ENCODE measurements at places on chromosomes 2 and 18.

- peak; percentile 16 for DNase-seq
Observed at GRCh38 chr18:62715759-62716615, 646 bp downstream of the PHLPP1 start.

- DNase-seq = no peak
Observed at GRCh38 chr2:75153221-75153620, 46.1 kb downstream of the TACR1 start.

DNA sequence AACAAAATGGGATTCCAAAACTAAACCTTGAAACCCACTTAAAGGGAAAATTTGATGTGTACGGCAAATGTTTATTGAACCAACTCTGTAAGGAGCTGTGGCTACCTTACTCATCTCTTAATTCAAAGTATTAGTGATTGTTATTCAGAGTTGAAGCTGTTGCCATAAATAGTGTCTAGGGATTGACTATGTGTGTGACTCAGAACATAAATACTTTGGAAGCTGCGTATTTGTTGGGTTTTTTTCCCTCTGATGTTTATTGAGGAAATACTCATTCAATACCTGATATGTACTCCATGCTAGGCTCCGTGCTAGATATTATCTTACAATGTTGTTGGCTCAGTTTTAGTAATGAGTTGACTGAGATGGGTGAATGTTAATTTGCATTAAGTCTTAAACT, 90.4 kb downstream of the PTRHD1 start:
- no peak for DNase-seq

DNA sequence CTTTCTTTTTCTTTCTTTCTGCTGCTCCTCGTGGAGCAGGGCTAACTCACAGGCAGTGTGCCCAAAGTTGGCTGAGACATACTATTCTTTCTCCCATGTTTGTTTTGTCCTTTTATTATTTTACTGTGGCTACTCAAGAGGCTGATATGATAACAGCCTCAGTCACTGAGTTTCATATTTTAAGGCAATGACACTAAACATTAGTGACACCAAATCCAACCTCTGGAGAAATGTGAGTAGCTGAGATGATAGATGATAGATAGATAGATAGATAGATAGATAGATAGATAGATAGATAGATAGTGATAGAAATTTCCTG, 45.8 kb upstream of the GLS start:
- no peak for DNase-seq

- DNase-seq = peak; percentile 56
Observed at GRCh38 chr2:232838406-232838874, 31.6 kb upstream of the SNORC start.

DNA sequence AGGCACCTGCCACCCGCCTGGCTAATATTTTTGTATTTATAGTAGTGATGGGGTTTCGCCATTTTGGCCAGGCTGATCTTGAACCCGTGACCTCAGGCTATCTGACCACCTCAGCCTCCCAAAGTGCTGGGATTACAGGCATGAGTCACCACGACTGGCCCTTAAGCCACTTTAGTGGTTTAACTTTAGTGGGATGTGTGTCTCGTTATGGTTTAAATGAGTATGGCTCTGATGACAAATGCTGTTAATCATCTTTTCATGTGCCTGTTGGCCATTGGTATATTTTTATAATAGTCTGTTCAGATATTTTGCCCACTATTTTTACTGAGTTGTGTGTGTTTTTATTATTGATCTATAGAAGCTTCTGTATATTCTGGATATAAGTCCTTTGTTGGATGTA, 205.9 kb downstream of the MYO1B start:
- DNase-seq = no peak

DNA sequence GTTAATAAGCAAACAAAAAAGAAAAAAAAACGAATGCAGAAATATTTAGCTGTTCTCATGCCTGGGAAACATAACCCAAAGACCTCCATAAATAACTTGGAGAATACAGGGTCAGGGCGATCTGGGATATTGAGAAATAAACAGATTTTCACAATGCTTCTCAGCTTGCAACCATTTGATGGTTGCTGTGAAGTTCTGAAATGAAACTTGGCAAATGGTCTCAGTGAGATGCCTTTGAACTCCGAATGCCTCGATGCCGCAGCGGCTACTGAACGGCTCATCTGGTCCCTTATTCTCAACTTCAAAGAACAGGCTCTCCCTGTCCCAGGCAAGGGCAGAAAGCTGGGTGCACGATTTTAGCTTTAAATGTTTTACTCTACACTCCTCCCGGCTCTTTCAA, 78.1 kb downstream of the ZNF516 start:
- no peak for DNase-seq

GRCh38 chr2:235325151-235325550, 168.7 kb upstream of the AGAP1 start:
- DNase-seq = no peak

DNA sequence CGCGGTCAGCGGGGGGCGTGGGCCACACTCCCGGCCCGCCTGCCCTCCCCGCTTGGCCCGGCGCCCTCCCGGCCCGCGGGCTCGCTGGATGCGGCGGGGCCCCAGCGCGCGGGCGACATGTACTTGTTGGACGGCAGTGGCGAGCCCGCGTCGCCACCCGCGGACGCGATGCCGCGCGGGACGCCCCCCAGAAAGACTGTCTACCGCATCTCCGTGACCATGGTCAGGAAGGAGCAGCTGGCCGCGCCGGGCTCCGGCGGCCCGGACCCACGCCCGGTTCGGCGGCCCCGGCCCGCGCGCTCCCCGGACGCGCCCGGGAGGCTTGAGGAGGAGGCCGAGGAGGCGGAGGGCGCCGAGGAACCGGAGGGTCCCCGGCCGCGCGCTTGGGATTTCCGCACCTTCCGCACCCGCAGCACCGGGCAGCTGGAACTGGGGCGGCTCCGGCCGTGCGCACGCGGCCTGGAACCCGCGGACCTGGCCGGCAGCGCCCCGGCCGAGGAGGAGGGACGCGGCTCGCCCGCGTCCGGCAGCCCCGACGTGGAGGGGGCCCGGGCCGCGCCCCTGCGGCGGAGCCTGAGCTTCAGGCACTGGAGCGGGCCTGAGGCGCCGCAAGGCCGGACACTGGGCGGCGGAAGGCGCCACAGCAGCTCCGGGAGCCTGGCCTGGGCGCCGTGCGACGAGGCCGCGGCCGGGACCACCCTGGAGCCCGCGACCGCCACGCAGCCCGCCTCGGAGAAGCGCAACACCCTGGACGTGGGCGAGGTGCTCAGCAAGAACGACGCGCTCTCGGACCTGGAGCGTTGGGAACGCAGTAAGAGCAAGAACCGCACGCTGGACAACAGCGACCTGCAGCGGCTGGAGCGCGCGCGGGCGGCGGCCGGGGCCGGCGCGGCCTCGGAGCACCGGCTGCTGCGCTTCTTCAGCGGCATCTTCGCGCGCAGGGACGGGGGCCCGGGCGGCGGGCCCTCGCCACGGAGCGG, 176.4 kb downstream of the AGAP1 start:
- no peak for DNase-seq

DNA sequence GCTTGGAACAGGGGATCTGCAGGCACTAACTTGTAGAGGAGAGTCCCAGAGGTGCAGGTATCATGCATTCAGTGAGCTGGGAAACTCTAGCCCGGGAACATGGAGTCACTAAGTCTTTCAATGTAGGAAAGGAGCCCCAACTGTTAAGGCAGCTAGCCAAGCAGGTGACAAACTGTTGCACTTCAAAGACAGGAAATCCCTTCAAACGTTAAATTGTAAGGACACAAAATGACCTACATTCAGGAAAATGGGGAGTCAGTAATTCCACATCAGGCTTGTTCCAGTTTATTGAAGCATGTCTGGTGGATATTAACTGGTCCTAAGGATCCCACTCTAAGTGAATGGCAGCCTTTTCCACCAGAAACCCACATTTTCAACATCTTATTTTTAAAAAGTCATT, 364.5 kb downstream of the MTX2 start:
- no peak for DNase-seq

GRCh38 chr2:191376981-191377629, 131.9 kb downstream of the MYO1B start:
- peak; percentile 3 for DNase-seq

GRCh38 chr2:134231965-134232340, 21.9 kb upstream of the MGAT5 start:
- no peak for DNase-seq

DNA sequence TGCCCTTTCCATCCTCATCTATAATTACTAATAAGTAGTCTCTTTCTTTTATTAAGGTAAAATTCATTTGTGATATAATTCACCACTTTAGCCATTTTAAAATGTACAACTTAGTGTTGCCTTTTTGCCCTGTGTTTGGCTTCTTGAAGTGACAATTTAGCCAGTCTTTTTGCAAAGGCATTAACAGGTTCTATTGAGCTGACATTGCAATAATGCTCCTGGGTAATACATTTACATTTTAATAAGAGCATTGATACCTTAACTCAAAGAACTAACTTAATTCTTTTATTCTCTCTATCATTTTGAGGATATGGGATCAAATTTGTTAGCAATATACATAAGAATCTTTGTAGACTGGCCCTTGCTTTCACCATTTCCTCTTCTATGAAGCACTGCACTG, 242.3 kb downstream of the LRRTM1 start:
- DNase-seq = no peak

GRCh38 chr2:45382744-45383143, 228.3 kb downstream of the SRBD1 start:
- DNase-seq = no peak

DNA sequence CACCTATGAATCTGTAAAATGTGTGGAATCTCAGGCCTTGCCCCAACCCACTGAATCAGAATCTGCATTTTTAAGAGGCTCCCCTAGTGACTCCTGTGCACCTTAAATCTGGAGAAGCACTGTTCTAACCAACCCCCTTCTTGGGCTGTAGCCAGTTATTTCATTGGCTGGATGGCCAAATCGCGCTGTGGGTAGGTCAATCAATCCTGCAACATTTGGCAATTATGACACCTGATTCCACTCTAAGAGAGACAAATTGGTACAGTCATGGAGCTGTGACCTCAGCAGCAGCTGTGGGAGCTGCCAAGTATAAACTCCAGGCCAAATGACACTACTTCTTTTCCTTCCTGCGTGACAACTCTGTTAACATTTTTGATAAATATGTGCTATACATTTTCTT, 208.7 kb downstream of the CLIP4 start:
- no peak for DNase-seq

- DNase-seq = no peak
Observed at GRCh38 chr18:13306583-13306982, 88.0 kb downstream of the LDLRAD4 start.

- no peak for DNase-seq
Observed at GRCh38 chr18:28635530-28635929, 458.6 kb upstream of the CDH2 start.

GRCh38 chr18:38007676-38008330, 442.2 kb upstream of the CELF4 start:
- no peak for DNase-seq

GRCh38 chr2:232013701-232014353, 52.3 kb downstream of the DIS3L2 start:
- DNase-seq = no peak

DNA sequence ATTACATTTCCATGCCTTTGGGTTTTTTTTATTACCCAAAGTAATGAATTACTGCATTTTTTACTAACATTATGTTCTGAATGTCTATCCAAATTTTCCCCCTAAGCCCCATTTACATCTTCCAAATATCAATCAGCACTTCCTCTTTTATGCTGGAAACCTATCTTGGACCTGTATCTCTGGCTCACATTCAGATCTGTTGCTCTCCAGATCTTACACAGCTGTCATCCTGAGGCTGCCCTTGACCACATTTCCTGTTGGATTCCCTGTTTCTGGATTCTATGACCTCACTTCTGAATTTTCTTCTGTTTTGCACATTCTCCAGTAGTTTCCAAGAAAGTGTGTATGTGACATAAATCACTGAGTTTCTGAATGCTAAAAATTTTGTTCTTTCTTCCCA, 146.7 kb downstream of the PDE1A start:
- no peak for DNase-seq

GRCh38 chr18:61222206-61222605, 111.0 kb upstream of the CDH20 start:
- DNase-seq = no peak

DNA sequence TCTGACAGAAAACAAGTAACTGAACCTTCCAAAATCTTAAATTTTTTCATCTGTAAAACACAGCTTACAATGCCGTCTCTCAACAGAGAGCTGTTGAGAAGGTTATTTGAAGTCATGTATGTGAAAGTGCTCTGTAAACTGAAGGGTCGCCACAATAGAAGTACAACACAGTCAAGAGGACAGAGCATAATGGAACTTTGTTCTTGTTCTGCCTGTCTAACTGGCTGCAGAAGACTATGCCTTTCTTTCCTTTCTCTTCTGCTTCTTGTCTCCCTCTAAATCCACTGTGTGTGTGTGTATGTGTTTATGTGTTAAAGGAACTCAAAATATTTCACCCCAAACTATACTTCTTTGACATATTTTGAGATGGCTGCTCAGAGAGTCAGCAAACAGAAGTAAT, 365.8 kb upstream of the RND3 start:
- DNase-seq = no peak

All from activated CD4-positive, alpha-beta T cell treated with anti-CD3 and anti-CD28 coated beads, Interleukin-2, amount 50 U/mL, for 24 hours (primary cell).